ENCODE measurements at places on chromosomes 7 and 10.

GRCh38 chr10:34722404-34722803 is 92.7 kb downstream of the PARD3 start:
- DNase-seq: no peak

DNA sequence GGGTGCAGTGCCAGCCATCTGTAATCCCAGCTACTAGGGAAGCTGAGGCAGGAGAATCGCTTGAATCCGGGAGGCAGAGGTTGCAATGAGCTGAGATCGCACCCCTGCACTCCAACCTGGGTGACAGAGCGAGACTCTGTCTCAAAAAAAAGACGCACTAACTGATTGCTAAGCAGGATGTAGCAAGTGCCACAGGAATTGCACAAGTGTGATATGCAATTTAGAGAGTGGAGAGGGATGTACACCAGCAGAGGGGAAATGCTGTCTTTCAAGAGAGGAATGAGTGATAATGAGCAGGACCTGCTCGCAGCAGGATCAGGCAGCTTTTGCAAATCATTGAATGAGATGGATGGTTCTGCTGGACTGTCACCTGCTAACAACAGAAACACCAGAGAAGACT is 13.3 kb upstream of the SLC16A12 start:
- DNase-seq: no peak

DNA sequence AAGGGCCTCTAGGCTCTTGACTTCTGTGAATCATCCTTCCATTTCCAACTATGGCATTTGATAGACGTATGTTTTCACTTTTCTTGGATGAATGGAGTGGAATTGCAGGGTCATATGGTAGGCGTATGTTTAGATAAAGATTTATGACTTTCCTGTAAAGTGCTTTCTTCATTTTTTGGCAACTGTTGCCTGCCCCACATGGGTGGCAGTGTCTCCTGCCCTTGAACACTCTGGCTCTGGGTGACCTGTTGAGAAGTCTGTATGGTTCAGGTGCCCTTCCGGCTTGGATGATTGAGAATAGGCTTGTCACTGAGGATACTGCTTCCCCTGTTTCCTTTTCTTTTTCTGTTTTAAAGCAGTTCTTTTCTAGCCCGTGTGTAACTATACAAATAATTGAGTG is 23.1 kb downstream of the RET start:
- DNase-seq: no peak

DNA sequence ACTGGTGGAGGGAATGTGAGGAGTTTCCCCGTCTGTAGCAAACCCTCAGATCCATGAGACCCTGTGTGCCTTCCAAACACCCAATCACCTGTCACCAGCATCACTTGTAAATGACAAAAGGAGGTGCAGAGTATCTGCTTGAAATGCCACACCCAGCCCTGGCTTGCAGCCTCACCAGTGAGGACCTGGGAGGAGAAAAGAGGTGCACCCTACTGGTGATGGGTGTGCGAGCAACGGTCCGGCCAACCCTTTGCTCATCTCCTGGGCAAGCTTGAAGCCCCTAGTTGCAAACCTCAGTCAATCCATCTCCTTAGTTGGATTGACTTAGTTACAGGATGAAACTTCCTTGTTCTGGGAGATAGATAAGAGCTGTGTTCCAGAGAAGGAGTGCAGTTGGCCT is 62.4 kb upstream of the WAPL start:
- DNase-seq: no peak

GRCh38 chr10:72226418-72227027 is 10.4 kb upstream of the ASCC1 start:
- no peak for DNase-seq

- no peak for DNase-seq
These were observed 138.1 kb downstream of the LRMDA start for GRCh38 chr10:75569506-75569905.

GRCh38 chr10:98925651-98926050 is 310.0 kb downstream of the HPSE2 start:
- DNase-seq: no peak

DNA sequence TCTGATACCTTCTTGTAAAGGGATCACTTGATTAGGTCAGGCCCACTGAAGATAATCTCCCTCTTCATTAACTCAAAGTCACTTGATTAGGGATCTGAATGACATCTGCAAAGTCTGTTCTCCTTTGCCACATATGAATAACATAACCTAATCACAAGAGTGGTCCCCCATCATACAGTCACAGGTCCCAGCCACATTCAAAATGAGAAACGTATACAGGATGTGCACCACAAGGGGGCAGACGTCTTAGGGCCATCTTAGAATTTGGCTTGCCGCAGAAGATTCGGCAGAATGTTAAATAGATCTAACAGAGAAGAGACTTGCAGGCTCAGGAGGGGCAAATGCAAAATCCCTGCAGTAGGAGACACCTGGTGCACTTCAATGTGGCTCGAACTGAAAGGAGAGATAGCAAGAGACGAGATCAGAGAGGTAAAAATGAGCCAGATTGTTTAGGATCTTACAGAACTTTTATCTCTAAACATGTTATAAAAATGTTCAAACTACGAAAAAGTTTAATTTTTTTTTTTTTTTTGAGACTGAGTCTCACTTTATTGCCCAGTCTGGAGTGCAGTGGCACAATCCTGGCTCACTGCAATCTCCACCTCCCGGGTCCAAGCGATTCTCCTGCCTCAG is 10.4 kb upstream of the SMC3 start:
- peak; percentile 65 for DNase-seq

- DNase-seq: no peak
These were observed 91.3 kb upstream of the ANK3 start for GRCh38 chr10:60480865-60481563.

GRCh38 chr10:8350250-8350967 is 295.9 kb downstream of the GATA3 start:
- DNase-seq: no peak

GRCh38 chr7:26454180-26454579 is 162.5 kb downstream of the SNX10 start:
- no peak for DNase-seq

DNA sequence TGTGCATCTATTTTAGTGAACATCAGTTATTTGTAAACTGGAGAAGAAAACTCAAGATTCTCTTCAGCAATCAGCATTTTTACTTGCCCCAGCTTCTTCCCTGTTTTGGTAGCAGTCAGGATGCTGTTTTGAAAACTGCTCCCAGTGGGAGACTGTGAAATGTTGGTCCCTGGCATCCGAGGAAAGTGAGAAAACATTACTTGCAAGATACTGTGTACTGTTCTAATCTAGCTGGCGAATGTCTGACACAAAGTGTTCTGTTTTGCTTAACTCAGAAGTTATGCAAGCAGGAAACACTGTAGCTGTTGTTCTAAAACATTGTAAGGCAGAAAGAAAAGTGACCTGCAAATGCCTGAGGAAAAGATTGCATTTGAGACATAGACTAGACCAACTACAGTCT is 171.8 kb upstream of the POM121L12 start:
- DNase-seq: no peak
